ENCODE measurements at places on chromosomes 3 and 15.

DNA sequence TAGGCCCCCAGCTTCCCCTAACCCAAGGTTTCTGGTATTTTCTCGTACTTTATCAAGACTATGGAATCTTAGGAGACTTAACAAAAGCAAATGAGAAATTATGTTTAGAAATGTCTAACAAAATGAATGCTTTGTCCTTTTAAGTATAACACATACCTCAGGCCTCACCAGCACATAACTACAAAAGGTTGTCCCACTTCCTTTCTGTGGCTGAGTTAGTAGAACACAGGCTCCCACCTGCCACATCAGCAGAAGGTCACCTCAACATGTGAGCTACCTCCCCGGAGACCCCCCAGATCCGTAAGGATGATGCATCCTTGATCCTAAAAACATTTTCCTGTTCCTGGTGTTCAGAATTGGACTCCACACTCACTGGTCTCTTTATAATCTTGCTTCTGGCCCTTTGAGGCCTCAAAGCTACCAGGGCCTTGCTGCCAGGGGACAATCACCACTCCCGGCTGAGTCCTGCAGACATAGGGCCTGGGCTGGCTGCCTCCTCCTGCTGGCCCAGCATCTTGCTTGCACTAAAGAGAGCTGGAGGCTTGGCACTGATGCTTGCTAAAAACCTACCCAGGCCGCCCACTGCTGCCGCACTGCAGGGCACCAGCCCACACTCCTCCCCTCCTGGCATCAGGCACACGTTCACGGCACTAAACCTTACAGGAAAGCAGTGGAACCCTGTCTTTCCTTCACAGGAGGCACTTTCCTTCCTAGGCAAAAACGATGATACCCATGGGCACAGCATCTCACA lies 2.9 kb downstream of the CCRL2 start:
- peak; percentile 12 for DNase-seq

DNA sequence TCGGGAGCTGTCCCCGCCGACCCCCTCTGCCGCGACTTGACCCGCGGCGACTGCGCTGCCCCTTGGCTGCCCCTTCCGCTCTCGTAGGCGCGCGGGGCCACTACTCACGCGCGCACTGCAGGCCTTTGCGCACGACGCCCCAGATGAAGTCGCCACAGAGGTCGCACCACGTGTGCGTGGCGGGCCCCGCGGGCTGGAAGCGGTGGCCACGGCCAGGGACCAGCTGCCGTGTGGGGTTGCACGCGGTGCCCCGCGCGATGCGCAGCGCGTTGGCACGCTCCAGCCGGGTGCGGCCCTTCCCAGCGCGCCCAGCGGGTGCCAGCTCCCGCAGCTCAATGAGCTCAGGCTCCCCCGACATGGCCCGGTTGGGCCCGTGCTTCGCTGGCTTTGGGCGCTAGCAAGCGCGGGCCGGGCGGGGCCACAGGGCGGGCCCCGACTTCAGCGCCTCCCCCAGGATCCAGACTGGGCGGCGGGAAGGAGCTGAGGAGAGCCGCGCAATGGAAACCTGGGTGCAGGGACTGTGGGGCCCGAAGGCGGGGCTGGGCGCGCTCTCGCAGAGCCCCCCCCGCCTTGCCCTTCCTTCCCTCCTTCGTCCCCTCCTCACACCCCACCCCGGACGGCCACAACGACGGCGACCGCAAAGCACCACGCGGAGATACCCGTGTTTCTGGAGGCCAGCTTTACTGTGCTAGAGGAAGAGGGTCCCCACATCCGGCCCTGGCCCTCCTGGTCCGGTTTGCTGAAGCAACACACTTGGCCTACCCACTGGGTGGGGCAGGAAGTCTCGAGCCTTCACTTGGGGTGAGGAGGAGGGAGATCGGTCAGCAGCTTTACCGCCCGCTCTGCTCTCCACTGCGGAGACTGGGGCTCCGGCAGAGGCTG lies at the start of gene RASSF1:
RASSF1 (minus strand) TSS at position 389 of the 882 bp plus-strand sequence; CDS start at position 358, 31 bp downstream.
- DNase-seq: no peak

GRCh38 chr15:61030451-61030850 lies 198.7 kb downstream of the RORA start:
- no peak for DNase-seq

- no peak for DNase-seq
Measured at GRCh38 chr3:60989626-60990441, 261.4 kb downstream of the FHIT start.

GRCh38 chr15:101049856-101050622 lies 130.9 kb downstream of the LRRK1 start:
- no peak for DNase-seq

- DNase-seq: no peak
Measured at GRCh38 chr3:42010530-42010929, 48.6 kb upstream of the ULK4 start.

DNA sequence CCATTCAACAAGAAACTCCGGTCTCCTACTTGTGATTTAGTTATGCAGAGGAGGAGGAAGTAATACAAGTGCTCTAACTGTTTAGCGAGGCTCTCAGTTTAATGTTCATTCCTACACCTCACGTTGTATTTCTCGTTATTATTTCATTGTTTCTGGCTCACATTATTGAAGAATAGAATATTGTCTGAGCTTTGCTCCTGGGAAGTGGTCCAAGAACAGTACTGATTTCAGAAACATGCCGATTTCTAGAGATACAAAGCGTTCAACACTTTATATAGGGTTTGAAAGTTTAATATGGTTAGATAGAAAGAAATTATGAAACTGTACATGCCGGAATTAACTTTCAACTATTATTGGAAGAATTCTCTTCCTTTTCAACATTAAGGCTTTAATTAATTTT lies 1145.5 kb downstream of the TBL1XR1 start:
- DNase-seq: no peak

- no peak for DNase-seq
Measured at GRCh38 chr3:109346099-109346498, 8.8 kb upstream of the DPPA4 start.

DNA sequence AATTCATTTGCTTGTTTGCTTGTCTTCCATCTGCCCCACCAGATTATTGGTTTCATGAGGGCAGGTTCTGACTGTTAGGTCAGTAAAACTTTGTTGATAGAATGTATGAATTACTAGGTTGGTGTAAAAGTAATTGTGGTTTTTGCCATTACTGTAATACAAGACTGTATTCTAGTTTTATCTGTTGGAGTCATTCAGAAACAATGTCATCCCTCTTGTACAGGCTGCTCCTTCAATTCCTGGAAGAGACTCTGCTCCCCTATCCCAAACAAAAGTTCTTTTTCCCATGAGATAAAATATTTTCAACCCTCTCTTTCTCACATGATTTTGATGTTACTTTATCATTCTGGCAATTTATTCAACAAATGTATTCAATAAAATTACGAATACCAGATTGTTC lies 115.0 kb downstream of the CHST2 start:
- no peak for DNase-seq

DNA sequence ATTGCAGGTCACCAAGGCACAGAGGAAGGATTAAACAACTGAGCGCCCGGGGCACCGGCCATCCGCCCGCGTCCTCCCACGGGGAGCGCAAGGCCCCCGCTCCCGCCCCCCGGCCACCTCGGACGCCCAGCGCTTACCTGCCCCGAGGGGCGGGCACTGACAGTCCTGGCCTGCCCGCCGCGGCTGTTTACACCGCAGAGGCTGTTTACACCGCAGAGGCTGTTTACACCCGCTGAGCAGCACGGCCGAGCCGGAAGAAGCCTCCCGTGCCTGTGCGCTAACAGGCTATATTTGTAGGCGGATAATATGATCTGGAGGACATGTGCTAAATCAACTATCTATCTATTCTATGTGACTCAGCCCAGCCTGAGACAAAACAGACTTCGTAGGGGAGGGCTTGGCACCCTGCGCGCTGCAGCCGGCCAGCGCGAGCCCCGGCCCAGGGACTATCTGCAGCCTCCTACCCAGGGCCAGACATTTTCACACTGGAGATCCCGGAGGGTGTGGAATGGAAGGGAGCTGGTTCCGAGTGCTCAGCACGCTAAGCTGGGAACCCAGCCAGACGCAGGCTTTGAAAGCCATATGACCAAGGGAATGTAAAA lies at the start of gene LRRC2:
LRRC2 (minus strand) TSS at position 263 of the 602 bp plus-strand sequence. CDS start 14,711 bp downstream, outside the sequence.
- DNase-seq: peak; percentile 26

- DNase-seq: no peak
Measured at GRCh38 chr3:35223632-35224394, 415.5 kb upstream of the ARPP21 start.

DNA sequence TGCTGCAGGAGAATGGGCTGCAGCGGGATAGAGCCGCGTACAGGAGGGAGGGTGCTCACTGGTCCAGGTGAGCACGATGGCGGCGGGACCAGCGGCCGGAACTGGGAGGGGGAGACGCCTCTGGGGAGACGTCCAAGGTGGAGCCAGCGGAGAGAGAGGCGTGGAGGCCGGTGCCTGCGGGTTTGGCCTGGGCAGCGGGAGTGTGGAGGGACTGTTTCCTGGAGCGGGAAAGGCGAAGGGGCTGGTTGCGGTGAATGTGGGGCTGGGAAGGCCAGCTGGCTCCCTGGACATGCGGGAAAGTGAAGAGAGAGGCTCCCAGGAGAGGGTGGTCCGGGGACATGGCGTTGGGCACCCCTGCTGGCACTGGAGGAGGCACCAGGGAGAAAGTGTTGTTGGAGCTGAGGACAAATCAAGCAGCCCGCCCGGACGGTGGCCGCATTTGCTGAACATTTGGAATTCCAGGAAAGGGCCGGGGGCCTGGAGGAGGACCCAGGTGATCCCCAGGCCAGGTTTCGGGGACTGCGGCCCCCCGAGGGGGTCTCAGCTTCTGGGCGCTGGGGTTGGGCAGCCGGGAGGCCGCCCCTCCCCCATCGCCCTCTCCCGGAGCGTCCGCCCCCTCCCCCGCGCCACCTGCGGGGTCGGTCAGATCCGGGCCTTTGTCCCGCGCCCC lies 34.3 kb downstream of the DNAJB8 start:
- no peak for DNase-seq

- DNase-seq: no peak
Measured at GRCh38 chr15:68434021-68434420, 2.1 kb upstream of the ITGA11 start.

- no peak for DNase-seq
Measured at GRCh38 chr3:66856533-66856932, 141.6 kb upstream of the KBTBD8 start.
